GDM1 (cell line): ENCODE measurements at places on chromosomes 5 and 9.

DNA sequence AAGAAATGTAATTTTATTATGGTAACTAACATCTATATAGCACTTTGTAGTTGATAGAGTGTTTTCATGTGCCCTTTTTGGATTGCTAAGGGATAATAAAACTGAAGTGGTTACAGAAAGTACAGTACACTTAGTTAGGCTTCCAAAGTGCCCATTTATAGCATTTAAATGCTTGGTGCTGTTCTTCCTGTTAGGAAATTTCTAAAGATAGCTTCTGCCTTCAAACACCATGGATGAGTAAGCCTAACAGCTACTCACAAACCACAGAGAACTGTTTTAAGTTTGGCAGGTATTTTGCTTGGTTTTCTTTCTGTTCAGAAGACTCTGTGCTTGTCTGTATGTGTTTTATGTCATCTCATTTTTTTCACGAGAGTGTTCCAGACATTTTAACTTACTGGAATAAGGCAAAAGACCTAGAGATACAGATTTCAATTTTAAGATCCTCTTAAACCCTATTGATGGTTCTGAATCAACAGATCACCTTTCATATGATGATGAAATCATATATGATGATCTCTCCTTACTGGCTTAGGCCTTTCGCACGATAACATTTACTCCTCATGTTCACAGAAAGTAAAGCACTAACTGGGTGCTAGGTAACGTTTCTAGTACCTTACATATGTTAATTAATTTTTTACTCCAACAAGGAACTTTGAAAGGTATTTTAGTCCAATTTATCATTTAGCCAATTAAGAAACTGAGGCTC is 4.4 kb downstream of the RIMOC1 start:
- DNase-seq = no peak

- no peak for DNase-seq
Measured at GRCh38 chr5:139690064-139690802, 42.1 kb downstream of the CXXC5 start.

GRCh38 chr9:77587851-77588250 is 60.3 kb downstream of the GNA14 start:
- no peak for DNase-seq

- DNase-seq = no peak
Measured at GRCh38 chr5:3602785-3603502, 7.3 kb downstream of the IRX1 start.

- DNase-seq = peak; percentile 55
Measured at GRCh38 chr9:95510709-95511615, 5.8 kb downstream of the PTCH1 start.
